ENCODE measurements at places on chromosomes 3 and 15.

- no peak for DNase-seq
These were observed 62.0 kb downstream of the SFMBT1 start for GRCh38 chr3:52983828-52984227.

DNA sequence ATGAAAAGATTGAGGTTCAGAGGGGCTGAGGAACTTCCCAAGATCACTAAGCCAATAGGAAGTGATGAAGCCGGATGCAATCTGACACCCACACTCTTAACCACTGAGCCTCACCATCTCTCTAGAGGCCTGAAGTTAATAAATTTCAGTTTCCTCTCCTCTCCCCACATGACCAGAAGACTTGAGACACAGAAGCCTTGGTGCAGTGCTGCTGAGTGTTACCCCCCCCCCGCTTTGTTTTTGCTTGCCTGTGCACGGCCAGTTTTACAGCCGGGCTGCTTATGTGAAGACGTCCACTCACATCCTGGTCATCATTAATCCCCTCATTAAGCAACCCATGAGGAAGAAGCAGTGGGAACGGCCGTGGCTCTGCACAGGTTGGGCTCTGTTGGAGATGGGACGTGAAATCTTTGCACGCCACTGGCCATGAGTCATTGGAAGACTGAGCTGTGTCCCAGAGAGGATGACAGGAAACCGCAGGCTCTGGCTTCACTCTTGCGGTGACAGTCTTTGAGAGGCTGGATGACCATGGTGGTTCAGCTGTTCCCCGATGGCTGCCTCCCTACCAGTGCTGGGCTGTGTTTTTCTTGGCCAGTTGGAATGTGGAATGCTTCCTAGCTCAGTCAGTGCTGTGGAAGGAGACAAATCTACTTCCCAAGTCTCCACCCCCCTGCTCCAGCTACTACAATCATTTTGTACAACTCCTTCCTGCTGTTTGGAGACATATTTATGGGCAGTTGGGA lies 232.6 kb upstream of the LRTM1 start:
- no peak for DNase-seq

- DNase-seq, result peak; percentile 49
These were observed 33.5 kb downstream of the TGFBR2 start for GRCh38 chr3:30639937-30640336.

GRCh38 chr3:65259946-65260345 lies 572.1 kb upstream of the ADAMTS9 start:
- no peak for DNase-seq

GRCh38 chr15:56887782-56888438 lies 30.5 kb upstream of the TCF12 start:
- no peak for DNase-seq

GRCh38 chr15:64754663-64755426 lies 20.5 kb downstream of the RBPMS2 start:
- DNase-seq, result no peak

DNA sequence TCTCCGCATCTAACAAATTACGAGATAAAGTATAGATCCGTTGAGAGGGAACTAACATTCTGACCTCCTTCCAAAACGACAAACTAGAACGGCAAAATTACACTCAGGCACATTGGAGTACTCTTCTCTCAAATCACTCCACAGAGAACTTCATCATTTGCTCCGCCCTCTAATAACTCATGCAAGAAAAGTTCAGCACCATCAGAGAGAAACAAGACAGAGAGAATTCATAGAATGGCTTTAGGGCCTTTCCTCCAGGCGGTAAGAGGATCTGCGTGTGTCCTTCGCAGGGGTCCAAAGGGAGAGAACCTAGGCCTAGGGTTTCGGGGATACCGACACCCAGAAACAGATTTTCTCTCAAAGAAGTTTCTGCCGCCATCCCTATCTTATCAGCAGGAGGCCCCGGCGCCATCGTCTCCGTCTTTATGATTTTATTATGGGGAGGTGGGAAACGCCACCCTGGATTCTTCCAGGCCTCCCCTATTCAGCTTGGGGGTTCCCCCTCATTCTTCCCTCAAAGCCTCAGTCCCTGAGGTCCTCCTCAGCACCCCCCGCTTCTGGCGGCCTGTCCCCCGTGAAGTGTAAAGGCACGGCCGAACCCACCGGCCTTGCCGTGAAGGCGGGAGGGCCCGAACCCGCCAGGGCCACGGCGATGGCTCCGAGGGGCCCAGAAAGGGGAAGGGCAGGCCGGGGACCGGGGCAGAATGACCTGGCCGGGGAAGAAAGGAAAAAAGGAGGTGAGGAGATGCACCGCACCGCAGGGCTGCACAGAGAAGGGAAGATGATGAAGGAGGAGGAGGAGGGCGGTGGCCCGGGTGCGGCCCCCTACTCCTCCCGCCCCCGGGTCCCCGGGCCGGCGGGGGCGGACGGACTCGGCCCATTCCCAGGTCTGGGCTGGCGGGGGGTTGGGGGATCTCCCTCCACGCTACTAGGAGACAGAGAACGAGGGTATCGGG lies 768 bp downstream of the UBXN7 start:
- peak; percentile 31 for DNase-seq

GRCh38 chr15:25862472-25863110 lies 536 bp downstream of the ATP10A start:
- DNase-seq, result peak; percentile 53

GRCh38 chr3:99551520-99551919 lies 86.9 kb upstream of the COL8A1 start:
- no peak for DNase-seq

- DNase-seq, result no peak
These were observed 14.1 kb upstream of the ANXA2 start for GRCh38 chr15:60411774-60412425.

- DNase-seq, result peak; percentile 40
These were observed 268.7 kb downstream of the XXYLT1 start for GRCh38 chr3:195001961-195002861.

GRCh38 chr3:144358191-144358590 lies 386.6 kb downstream of the DIPK2A start:
- DNase-seq, result no peak

GRCh38 chr3:184750349-184751083 lies 38.7 kb upstream of the MAGEF1 start:
- no peak for DNase-seq

DNA sequence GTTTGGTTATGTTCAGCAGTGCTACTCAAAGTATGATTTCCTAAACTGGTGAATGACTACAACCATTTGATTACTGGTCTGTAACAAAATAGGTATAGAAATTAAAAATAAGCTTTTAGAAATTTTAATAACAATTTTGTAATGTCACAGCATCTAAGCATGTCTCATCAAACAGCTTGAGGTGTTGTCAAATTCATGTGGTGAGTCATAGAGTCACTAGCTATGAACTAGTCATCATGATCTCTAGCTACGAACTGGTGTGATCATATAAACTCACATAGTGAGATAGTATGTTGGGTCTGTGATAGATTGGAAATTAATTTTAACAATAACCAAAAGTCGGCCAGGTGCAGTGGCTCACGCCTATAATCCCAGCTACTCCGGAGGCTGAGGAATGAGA lies 213.9 kb upstream of the RBMS3 start:
- DNase-seq, result no peak

DNA sequence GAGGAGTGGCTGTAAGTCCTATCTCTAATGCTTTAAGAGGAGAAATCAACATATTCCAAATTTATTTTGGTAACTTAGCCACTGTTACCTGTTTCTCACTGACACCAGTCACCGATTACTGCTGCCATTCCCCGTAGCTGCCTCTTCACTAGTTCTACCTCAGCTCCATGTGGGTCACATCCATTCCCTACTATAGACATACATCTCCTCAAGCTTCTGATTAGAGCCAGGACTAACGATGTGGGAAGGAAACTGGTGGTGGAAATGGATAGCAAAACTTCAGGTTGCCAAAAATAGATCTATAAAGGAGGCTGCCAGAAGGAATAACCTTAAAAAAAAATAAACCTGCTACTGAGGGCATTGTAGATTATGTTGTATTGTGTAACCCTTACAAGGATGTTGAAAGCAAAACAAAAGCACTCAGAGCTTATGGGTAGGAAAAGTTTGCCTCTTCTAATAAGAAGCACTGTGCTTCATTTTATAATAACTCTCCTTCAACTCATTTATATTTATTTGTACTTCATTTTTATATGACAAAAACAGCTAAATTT lies 56.0 kb downstream of the KAT2B start:
- no peak for DNase-seq

GRCh38 chr3:169008776-169009358 lies 654.6 kb downstream of the MECOM start:
- no peak for DNase-seq

DNA sequence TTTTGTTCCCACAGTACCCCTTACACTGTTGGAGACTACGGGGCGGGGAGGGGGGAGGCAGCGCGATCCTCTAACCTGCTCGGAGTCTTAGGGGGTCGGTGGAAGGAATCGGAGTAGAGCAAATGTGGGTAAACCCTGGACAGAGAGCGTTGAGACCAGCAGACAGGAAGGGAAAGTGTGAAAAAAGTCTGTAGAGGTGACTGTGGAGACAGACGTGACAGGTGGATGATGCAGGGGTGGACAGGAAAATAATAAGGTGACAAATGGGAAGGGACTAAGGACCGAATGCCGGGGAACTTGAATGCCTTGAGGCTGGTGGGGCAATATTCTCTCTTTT lies 424 bp downstream of the EAF2 start:
- DNase-seq, result no peak

- DNase-seq, result peak; percentile 40
These were observed 506 bp downstream of the RAD51 start for GRCh38 chr15:40695469-40695890.

DNA sequence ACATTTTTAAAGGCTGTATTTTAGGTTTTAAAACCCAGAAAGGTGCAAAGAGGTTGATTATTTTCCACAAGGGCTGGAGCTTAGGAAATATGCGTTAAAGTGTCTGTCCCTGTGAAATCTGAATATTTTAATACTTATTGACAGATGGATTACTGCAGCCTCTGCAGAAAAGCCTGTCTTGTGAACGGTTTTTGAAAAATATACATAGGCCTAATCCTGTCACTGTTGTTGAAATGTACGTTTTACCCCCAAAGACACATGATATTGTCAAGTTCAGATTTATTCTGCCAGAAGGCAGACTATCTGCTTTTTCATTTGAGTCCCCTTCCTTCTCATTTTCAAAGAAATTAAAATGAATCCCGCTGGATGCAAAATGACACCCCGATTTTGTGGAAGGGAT lies 2.2 kb upstream of the BCL6 start:
- no peak for DNase-seq

DNA sequence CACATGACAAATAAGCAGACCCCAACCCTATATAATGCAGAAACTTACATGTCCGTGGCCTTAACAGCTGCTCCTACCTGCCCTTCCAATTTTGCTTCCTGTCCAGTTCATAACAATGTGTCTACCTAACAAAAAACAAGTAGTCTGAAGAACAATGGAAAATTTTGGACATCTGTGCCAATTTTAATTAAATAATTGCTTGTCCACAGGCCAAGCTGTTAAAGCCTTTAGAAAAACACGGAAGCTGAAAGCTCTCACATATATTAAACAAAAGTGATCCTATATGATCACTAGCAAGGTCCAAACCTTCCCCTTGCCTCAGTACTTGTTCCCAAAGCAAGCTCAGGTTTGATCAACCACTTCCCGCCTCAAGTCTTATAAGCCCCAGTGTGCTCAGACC lies 37.1 kb downstream of the MAGI1 start:
- DNase-seq, result no peak

GRCh38 chr3:155110996-155111901 lies 31.1 kb downstream of the MME start:
- no peak for DNase-seq

DNA sequence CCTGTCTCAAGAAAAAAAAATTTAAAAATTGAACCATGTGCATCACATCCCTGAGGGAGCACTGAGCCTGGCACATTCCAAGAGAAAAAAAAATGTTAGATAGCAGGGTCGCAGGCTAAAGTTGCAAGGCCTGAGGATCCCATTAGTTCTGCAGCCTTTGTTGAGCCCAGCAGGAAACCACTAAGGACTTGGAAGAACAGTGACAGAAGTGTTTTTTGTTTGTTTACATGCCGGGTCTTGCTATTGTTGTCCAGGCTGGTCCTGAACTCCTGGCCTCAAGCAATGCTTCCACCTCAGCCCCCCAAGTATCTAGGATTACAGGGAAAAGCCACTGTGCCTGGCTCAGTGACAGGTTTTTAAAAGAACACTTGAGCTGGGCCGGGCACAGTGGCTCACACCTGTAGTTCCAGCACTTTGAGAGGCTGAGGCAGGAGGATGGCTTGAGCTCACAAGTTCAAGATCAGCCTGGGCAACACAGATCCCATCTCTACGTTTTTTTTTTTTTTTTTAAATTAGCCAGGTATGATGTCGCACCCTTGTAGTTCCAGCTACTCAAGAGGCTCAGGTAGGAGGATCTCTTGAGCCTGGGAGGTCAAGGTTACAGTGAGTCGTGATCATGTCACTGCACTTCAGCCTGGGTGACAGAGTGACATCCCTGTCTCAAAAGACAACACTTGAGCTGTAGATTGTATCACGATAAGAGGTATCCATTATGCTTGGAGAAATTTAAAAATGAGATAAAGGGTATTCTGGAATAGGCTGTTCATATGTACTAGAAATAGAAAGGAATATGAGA lies 15.2 kb downstream of the CHAC1 start:
- DNase-seq, result no peak

GRCh38 chr3:170473358-170473757 lies 54.7 kb downstream of the CLDN11 start:
- no peak for DNase-seq

DNA sequence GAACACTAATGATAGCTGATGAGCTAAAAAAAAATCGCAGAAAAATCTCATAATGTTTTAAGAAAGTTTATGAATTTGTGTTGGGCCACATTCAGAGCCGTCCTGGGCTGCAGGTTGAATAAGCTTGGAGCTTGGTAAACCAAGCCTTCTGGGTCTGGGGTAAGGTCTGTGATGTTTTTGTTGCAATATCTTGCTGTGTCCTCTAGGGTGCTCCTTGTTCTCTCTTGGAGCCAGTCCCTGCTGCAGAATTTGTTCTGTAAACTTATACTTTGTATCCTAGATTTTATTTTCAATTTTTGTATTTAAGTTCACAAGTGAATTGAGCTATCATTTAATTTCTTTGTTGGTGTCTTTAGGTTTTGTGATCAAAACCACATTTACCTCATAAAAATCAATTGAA lies 143.7 kb downstream of the NR1D2 start:
- no peak for DNase-seq

DNA sequence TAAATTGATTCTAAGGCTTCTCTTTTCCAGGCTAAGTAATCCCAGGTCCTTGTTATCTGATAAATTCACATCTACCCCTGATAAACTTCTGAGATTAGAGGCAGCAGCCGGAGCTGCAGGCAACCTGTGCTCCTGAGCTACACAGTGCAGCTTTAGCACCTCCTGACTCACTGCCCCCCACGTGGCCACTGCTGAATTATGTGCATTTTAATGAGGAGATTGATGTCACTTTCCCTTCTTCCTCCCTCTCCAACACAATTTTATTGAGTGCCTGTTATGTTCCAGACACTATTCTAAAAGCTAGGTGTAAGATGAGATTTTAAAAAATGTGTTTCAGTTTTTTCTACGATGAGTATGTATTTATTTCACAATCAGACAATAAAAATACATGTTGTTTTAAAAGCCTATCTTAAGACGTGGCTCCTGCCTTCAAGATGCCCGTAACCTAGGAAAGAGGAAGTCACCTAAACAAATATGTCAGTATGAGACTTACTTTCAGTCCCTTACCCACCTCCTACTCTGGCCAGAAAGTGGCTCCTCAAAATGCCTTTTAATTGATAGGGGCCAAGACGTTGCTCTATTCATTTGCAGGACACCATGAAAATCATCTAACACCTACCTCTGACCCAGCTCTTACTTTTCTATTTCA lies 161.5 kb upstream of the PFN2 start:
- DNase-seq, result peak; percentile 11

Measured in activated CD8-positive, alpha-beta T cell treated with anti-CD3 and anti-CD28 coated beads for 36 hours (primary cell).